ENCODE measurements at places on chromosomes 5 and 9.

DNA sequence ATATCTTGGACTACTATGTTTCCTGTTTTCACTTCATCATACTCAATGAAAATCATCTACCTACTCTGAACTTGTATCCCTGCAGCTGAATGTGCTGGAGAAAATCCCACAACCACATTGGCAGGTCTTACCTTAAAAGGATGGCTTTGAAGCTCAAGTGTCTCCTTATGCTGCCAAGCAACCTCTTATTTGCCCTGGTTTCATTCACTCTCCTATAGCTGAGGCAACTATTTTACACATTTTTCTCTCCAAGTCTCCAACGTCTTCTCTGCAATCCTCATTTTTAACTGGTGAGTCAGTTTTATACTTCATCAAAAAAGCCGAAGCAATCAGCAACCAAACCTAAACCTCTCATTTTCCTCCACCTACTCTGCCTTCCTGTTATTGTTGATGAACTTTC is 49.7 kb downstream of the POU4F3 start:
- DNase-seq, result no peak

DNA sequence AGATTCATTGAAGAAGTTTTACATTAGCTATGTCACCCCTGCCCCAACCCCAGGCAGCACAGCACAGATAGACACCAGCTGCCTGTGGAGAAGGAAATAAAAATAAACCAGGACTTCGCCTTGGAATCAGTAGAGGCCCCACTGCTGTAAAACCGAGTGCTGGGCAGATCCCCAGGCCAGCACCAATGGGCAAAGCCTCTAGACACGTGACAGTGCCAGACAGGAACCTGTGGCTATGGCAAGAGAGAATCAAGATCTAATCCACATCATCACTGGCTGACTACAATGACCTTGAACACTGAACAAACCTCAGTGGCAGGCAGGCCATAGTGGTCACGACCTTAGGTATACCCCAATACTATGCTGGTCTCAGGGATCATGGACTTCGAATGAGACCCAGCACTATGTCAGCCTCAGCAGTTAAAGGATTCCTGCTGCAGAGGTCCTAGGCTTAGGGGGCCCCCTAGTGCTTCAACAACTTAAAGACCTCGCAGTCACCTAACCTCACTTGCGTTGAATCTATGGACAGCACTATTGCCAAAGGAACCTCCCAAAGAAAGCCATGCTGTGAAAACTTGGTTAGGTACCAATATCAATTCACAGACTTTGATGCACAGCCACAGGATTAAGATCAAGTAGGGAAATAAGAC is 2118.6 kb upstream of the C9orf72 start:
- DNase-seq, result no peak

GRCh38 chr5:88485531-88485930 is 216.9 kb upstream of the TMEM161B start:
- no peak for DNase-seq

- no peak for DNase-seq
These were observed 61.3 kb upstream of the STXBP1 start for GRCh38 chr9:127550751-127551150.

DNA sequence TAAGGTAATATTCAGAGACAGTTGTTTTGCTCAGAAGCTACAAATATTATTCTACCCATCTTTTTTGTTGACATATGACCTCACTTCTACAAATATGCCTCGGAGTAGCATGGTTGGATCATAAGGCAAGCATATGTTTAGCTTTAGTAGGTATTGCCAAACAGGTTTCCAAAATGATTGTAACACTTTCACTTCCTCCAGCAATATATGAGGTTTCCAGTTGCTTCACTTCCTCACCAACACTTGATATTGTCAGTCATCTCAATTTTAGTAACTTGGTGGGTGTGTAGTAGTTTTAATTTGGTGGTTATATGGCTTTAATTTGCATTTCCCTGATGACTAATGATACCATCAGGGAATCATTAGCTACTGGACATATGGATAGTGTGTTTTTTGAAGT is 46.7 kb downstream of the TNFSF8 start:
- DNase-seq, result no peak

- DNase-seq, result no peak
These were observed at the start of gene CFAP90 for GRCh38 chr5:7850395-7851239. Gene CFAP90, minus strand, starts transcription at chr5:7851133. Its CDS starts 112 bp downstream, at chr5:7851021.

- DNase-seq, result no peak
These were observed 2.3 kb upstream of the ARHGAP26 start for GRCh38 chr5:142767911-142768310.

DNA sequence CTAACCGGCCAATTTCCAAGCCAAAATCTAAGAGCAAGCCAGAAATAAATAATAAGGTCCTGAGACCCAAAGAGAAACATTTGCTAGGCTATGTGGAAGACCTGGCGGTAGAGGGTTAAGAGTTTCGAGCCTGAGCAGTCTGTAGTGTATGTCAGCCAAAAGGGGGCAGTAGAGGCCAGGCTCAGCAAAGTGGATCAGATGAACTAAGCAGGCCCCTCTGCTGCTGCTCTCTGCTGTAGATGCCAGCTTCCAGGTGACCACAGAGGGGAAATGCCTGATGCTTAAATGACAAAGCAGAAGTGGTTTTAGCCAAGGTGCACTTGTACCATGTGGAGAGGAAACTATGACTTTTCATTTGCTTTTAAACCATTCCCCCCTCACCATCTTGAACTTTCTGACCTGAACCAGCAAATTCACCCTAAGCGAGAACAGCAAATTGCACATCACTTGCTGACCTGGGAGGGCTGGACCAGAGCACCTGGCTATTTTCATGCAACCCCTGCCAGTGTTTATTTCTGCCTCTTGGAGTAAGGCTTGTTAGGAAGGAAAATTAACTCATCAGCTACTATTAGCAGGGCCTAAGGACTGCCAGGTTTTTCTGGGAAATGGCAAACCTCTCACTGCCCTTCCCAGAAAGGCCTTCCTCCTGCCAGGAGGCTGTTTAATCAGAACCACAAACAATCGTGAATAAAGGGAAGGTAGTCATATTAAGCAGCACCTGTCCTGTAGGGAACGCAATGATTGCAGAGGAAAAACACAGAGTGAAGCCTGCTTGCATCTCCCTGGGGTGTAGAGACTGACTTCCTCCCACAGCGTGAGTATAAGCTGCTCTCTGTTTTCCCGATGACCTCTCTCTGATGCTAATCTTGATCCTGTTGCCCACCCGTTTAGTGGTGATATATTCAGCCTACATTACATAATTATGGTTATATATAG is 818.2 kb downstream of the TLR4 start:
- DNase-seq, result peak; percentile 22

GRCh38 chr5:31854181-31855133 is 215.5 kb downstream of the PDZD2 start:
- no peak for DNase-seq

- no peak for DNase-seq
These were observed 36.3 kb upstream of the AKNA start for GRCh38 chr9:114424126-114424525.

DNA sequence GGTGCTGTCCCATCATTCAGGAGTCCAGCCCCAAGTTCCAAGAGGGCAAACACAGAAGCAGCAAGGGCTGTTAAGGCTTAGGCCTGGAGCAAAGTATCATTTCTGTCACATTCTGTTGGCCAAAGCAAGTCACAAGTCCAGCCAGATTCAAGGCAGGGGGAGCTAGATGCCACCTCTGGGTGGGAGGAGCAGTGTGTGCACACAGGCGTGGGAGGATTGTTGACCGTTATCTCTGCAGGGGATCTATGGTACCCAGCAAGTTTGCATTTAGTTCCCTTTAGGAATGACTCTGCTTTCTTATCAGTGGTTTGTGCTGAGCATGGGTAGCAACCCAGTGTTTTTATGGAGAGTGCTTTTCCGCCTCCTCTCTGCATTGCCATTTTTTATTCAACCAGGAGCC is 278.9 kb downstream of the NR3C1 start:
- DNase-seq, result no peak

DNA sequence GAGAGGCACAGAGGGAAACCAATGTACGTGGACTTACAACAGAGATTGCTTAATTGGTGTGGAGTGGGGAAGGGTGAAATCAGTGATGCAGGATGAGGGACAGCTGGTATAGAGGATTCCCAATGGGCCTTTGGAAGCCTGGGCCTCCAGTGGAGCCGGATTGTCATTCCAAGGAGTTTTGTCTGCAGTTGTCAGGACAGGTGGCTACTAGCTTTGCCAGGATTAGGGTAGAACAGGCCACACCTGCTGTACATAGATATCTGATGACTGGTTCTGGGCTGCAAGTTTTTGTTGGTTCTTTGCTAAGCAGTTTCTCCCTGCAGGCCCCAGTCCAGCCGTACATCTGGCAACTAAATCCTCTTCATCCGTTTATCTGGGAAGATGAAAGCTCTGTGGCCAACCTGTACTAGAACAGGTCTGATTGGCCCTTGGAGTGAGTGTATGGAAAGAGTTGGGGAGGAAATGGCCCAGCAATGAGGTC is 4.2 kb downstream of the SKP2 start:
- DNase-seq, result no peak

DNA sequence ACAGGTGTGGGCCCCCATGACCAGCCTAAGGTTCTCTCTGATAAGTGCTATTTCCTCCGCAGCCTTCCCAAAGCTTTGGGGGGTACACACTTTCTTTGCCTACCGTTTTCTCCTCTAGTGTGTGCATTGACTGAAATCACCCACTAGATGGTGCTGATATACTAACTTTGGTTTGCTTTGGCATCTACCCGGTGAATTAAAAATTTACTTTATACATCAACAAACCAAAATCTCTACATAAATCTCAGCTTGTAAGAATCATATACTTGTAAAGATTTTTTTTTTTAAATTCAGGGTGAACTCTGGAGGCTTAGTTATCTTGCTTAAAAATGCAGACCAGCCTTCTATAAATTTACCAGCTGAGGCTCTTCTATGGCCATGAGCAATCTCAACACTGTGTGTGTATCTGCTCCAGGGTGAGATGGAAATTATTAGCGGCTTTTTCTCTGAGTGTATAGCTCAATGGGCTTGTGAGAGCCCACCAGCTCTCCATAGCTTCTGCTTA is 475.7 kb upstream of the TNC start:
- peak; percentile 1 for DNase-seq

GRCh38 chr5:126056352-126056751 is 366.9 kb upstream of the GRAMD2B start:
- no peak for DNase-seq

DNA sequence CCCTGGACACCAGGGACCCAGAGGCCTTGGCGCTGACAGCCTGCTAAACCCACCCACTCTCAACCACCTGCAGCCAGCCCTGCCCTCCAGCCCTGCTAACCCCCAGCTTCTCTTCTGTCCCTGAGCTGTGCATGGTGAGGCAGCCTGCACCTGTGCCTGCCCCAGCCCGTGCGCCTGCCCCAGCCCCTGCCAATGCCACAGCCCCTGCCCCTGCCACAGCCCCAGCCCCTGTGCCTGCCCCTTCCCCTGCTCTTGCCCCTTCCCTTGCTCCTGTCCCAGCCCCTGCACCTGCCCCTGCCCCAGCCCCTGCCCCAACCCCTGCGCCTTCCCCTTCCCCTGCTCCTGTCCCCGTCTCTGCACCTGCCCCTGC is 43.3 kb upstream of the IRX4 start:
- DNase-seq, result no peak

DNA sequence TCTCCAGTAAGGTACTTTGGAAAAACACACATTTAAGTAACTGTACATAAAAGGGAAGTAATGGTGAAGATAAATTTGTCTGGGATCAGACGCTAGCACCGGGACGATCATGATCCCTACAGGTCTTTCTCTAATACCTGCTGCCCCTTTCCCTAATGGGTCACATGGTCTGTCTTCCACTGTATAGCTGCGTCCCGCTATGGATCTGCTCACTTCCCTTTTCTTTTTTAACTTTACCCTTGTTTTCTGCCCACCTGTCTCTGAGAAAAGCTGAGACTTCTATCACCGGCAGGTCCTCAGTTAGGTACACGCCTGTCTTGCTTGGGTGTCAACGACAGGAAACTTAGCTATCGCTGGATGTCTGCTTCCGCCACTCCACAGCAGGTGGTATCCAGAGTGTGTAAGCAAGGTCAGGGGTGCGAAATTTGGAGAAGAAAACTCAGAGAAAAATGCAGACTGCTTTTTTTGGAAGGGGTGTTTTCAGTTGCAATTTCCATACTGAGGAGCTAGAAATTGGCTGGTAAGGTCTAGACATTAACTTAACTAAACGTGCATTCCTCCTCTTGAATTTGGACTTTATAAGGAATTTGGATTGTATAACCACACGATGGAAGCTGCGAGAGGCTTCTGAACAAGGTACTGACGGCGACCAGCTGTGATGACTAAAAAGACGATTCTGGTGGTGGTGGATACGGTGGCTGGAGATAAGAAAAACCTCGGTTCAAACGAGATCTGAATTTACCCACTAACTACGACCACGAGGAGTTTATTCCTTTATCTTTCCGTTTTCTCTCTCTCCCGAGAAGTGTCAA is 1.1 kb upstream of the ICE1 start:
- peak; percentile 29 for DNase-seq

DNA sequence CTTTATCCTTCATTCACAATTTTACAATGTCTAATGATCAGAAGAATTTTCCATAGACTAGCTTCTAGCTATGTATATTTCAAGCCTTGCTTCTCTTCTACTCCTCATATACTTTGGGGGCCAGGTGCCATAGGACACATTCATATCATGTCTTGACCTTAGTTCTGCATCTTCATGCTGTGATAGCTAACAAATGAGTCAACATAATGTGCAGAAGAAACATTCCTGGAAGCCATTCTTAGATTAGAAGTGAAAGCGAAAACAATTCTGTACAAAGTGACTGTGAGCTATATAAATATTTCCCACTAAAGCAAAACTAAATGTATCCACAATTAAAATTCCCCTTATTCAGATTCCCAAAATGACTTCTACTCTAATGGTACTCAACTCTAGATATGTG is 320.2 kb upstream of the NREP start:
- peak; percentile 7 for DNase-seq

DNA sequence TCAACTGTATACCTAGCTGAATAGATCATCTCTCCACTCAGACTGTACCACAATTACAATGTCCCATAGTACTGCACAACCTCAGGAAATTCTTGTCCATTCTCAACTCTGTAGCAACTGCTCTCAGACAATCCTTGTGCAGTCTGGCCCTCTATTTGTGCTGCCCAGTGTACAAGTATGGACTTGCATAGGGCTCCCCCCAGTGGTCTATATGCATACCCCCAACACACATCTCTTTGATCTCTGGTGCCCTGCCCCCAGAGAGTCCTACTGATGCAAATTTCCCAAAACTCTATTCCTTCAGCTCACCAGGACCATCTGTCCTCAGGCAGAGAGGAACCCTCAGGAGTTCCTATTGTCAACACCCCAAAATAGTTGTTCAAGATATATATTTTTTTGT is 205.3 kb downstream of the SLCO4C1 start:
- DNase-seq, result no peak

DNA sequence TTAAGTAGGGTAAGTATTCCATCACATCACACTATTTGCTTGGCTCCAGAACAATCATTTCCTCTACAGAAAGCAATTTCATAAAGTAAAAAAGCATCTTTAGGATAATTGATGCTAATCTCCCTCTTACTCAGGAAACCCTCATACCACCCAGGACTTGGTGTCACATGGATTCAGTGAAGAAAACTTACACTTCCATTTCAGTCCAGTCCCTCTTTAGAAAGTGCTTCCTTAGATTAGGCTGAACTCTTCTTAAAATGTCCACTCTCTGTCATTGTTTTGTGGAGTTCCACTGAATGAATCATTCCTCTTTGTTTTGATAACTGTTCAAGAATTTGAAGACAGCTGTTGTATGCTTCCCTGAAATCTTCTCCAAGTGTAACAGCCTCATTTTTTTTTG is 144.0 kb upstream of the ZNF462 start:
- no peak for DNase-seq

Measured in GM12864 (cell line).